ENCODE measurements at places on chromosomes 7 and 10.

GRCh38 chr10:118687472-118687871 lies 67.3 kb downstream of the CACUL1 start:
- no peak for DNase-seq

GRCh38 chr10:121522831-121523230 lies 75.4 kb downstream of the FGFR2 start:
- DNase-seq, result no peak

- no peak for DNase-seq
Measured at GRCh38 chr7:110909117-110909516, 181.8 kb upstream of the LRRN3 start.

- no peak for DNase-seq
Measured at GRCh38 chr7:103065667-103066066, 8.9 kb downstream of the FBXL13 start.

GRCh38 chr7:44629829-44630522 lies 23.5 kb downstream of the OGDH start:
- DNase-seq, result no peak

DNA sequence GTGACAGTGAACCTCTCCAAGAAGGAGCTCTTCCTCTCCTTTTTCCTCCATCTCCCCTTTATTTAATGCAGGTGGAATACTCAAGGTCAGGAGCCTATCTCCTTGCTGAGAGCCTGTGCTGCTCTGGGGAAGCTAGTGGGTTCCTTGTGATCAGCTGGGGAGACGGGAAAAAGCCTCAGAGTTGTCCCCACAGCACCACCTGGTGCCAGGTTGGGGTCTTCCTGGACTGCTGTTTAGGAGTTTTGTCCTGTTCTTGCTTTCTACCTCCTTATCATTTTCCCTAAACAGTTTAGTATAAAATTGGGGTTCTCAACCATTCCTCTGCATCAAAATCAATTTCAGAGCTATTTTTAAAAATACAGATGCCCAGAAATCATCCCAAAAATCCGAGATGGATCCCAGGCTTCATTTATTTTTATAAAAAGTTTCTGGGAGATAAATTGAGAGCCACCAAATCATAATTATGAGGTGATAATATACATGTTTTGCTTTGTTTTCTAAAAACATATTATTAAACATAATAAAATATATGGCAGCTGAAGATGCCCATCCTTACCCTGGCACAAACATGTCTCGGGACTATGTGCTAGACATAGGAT lies 44.3 kb downstream of the MACC1 start:
- DNase-seq, result no peak

DNA sequence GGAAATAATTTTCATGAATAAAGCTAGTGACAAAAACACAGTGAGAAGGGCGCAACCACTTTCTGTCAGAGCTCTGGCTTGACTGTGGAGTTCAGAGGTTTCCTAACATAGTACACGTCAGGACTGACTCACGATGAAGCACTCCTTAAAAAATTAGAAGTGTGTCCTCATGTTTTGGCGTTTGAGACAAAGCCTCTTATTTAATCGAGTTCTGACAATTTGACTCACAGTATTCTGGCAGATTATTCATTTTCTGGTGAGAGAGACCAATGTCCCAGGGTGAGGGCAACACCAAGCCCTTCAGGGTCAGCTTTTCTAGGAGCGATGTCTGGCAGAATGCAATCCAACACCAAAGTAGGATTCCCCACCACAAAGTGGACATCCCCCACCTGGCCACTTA lies 108.7 kb downstream of the DIP2C start:
- no peak for DNase-seq

- DNase-seq, result no peak
Measured at GRCh38 chr10:44956717-44957706, 2.6 kb upstream of the RASSF4 start.

GRCh38 chr7:50282813-50283605 lies 21.5 kb upstream of the IKZF1 start:
- DNase-seq, result no peak

DNA sequence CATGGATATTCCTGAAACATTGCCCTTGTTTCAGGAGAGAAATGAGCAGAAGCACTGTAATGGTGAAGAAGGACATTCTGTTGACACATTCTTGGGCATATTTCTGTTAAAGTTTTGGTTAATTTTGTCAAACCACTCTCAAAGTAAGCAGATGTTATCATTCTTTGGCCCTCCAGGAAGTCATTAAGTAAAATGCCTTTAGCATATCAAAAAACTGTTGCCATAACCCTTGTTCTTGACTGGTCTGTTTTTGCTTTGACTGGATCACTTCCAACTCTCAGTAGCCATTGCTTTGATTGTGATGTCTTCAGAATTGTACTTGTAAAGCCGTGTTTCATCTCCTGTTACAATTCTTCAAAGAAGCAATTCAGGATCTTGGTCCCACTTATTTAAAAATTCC lies 404.3 kb upstream of the LRRTM3 start:
- no peak for DNase-seq

- DNase-seq, result no peak
Measured at GRCh38 chr10:128050121-128050516, 76.1 kb downstream of the MKI67 start.

DNA sequence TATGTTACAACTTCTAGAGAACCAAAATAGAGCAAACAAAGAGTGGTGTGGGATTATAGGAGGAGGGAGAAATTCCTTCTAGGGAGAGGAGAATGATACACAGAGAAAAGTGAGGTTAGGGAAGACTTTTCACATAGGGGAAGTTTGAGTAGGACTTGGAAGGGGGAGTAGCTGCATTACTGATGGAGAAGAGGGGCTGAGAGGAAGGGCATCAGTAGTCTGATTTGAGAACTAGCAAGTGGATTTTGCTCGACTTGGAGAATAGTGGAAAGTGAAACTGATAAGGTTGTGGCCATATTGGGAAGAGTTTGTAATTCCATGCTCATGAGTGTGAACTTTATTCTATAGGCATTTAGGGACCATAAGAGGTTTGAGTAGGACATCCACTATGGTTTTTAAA lies 6.1 kb downstream of the NRF1 start:
- DNase-seq, result no peak

DNA sequence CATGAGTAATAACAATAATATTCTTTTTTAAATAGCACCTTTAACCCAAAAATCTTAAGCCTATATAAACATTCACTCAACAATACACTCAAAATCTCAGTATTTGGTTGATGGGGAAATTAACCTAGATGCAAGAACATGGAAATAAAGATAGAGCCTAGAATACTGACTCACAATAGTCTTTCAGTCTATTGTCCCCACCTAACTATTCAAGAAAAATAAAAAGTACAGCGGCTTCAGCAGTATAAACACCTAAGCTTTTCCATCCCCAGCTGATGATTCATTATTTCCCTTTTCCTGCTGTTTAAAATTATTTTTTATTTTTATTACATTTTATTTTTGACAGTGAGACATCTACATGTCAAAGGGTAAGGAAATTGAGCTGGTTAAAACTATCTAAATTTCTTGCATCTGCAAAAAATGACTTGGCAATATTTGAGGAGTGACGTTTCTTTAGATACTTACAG lies 201.4 kb downstream of the FZD1 start:
- no peak for DNase-seq

- no peak for DNase-seq
Measured at GRCh38 chr10:79155301-79156081, 86.7 kb downstream of the ZMIZ1 start.

GRCh38 chr7:71132377-71133231 lies 660 bp downstream of the GALNT17 start:
- no peak for DNase-seq

DNA sequence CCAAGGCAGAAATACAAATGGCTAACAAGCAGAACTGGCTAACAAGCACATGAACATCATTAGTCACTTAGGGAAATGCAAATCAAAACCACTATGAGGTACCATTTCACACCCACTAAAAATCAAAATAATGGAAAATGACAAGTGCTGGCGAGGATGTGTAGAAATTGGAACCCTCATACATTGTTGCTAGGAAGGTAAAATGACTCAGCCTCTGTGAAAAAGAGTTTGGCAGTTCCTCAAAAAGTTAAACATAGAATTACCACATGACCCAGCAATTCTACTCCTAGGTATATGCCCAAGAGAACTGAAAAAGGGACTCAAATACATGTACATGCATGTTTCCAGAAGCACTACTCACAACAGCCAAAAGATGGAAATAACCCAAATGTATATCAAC lies 52.8 kb upstream of the ANAPC16 start:
- no peak for DNase-seq

DNA sequence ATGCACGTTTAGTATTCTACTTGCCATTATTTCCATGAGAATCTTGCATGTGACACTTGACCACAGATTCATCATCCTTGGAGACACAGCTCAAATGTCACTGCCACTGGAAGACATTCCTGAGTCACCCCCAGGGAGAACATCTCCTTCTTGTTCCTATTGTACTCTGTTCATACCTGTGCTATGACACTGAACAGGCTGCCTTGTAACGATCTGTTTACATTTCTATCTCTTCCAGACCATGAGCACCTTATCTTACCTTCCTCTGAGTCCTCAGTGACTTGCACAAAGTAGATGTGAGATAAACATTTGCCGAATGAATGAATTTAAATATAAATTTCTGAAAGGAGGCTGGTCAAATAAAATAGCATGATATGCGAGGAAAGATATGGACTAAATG lies 331.9 kb upstream of the LRRN3 start:
- DNase-seq, result no peak

DNA sequence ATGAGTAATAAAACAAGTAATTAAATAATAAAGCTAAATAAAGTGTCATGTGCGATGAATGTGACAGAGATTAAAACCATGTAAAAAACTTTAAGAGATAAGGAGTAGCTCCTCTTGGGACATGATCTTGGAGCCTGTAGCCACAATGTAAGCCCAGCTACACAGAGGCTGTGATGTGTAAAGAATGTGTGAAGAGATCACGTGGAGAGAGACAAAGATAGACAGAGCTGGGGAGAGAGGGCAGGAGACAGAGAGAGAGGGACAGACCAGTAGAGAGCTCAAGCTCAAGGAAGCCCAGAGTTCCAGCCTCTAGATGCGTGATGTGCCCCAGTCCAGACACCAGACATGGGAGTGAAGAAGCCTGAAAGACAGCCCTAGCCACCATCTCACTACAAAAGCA lies 644.1 kb downstream of the TNS3 start:
- DNase-seq, result no peak

- DNase-seq, result no peak
Measured at GRCh38 chr7:103989200-103989784, at the start of gene RELN. Gene RELN (minus strand): TSS chr7:103989658. CDS start chr7:103989356, 302 bp downstream.

DNA sequence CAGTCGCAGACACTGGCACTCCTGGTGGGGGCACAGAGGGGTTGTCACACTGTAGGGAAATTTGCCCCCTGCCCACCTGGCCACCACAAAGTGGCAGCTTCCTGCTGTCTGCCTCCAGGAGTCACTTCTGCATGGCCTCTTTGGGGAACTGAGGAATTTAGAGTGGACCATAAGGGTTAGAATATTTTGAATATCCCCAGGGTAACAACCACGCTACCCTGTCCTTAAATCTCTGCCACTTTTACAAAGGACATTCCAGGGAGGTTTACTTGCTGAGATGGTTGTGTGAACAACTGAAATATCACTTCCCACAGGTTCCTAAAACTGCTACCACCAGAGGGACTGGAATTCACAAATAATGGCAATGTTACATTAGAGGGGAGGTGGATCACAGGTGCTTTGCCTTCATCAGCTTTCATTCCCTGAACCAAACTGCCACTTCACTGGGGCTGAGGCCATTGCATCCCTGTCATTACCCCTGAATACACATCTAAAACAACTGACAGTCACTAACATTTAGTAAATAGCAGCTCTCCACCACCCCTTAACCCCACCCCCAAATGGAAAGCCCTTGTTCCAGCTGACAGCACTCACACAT lies 88.1 kb upstream of the IFRD1 start:
- DNase-seq, result no peak

DNA sequence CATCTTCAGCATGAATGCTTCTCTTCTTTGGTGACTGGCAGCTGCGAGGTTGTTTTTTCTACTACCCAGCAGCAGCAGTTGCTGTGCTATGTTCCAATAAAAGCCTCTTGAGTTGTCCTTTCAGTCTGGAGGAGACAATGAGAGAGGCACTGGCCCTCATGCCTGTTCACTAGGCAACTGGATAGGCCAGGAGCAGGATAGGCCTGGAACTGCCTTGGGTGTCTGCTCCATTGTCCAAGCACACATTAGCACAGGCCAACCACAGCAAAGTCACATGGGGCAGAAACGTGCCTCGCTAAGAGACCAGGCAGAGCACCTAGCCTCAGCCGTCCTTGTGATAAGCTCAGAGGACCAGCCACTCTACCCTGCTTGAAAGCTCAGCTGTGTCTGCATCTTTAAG lies 76.9 kb upstream of the PDCD4 start:
- no peak for DNase-seq

DNA sequence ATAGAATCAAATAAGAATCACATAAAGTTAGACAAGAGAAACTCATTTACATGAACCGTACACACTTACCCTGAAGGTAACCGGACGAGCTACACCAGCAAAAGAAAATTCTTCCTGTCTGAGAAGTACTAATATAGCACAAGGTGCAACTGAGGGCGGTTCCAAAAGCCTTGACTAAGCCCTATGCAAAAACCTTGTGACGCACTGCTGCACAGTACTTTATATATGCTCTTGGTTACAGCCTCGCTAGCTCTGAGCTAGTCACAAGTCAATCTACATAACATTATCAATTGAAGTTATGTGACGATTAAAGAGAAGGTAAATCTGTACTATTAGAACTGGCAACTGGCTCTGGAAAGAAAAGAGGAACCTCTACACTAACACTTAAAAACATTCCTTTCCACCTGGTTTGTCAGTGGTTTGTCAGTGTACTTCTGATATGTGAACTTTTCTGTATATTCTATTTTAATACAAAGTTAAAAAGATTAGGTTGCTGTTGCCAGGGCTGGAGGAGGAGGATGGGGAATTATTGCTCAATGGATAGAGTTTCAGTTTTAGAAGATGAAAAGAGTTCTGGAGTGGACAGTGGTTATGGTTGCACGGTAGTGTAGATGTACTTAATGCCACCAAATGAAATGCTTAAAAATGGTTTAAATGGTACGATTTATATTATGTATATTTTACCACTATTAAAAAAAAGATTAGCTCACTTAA lies 21.6 kb downstream of the NT5C3A start:
- DNase-seq, result peak; percentile 37

- no peak for DNase-seq
Measured at GRCh38 chr7:157497367-157497743, 160.6 kb downstream of the DNAJB6 start.

GRCh38 chr7:43014406-43014805 lies 82.2 kb downstream of the MRPL32 start:
- DNase-seq, result no peak

DNA sequence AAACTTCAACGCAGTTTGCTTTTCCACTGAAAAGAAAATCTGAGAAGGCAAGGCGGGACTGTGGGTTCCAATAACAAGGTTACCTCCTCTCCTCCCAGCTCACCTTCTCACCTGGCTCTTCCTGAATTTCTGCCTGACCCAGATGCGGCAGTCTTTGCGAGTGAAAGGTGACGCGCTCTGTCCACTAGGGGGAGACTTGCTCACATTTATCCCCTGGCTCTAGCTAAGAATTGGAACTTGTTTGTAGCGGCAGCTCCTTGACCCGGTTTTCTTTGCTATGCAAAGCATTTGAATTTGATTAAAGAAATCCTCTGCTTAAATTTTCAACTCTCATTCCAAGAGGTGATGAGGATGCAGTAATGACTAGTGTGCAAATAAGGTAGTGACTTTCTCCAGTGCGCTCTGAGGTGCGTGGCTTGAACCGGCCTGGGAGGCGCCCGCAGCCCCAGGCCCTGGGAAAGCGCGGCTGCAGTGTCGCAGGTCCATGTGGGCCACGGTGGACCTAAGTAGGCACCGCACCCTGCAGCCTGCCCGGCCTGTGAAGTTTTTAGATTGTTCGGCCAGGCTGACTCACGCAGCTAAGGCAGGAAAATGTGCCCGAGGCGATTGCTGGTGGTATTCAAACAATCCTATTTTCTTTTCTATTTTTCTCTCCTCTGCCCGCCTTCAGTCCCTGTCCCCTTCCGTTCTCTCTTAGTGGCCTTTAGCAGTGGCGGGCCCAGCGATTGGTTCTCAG lies 336.9 kb upstream of the NPSR1 start:
- peak; percentile 5 for DNase-seq
